AG08395 (cell line): ENCODE measurements at places on chromosomes 7 and 10.

GRCh38 chr7:1647961-1648672 lies 22.0 kb upstream of the ELFN1 start:
- no peak for DNase-seq

DNA sequence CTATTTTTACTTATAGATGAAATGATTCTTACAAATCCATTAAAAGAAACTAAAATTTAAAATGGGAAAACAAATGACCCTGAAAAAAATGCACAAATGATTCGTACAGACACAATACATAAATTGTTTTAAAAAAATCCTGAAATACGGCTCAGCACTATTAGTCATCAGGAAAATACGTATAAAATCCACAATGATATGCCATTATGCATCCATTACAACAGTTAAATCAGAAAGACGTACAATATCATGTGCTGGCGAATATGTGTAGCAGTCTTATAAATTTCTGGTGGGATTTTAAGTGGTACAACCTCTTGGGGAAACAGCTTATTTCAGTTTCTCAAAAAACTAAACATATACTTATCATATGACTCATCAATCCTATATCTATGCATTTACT lies 600.1 kb upstream of the STEAP1 start:
- DNase-seq = no peak

GRCh38 chr10:86043236-86043635 lies 323.4 kb downstream of the GRID1 start:
- no peak for DNase-seq

DNA sequence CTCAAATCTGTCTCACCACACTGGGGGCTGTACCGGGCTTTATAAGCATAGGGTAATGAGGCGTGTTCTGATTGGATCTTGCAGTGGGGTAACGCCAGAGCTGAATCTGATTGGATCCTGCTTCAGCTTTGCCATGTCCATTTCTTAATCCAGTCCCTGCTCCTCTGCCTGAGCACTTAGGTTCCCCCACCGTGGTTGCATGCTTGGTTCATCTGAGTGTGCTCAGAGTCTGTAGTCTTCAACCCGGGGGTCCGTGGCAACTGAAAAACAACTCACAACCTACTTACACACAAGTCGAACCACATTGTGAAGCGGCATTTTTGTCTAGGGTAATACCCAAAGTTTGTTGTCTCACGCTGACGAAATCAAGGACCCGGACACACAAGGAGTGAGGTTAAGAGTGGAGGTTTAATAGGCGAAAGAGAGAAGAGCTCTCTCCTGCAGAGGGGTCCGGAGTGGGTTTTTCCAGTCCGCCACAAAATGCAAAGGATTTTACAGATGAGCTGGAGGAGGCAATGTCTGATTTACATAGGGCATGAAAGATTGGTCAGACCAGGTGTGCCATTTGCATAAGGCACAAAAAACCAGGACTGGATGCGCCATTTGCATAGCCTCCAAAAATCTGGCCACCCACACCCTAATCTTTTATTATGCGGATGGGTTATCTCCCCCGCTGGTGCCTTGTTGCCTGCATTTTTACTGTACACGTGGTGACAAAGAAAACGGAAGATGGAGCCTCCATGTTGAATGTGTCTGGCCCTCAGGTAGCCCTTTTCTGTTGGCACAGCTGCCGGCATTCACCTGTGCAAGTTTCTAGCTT lies 641.8 kb upstream of the FOXK1 start:
- no peak for DNase-seq

DNA sequence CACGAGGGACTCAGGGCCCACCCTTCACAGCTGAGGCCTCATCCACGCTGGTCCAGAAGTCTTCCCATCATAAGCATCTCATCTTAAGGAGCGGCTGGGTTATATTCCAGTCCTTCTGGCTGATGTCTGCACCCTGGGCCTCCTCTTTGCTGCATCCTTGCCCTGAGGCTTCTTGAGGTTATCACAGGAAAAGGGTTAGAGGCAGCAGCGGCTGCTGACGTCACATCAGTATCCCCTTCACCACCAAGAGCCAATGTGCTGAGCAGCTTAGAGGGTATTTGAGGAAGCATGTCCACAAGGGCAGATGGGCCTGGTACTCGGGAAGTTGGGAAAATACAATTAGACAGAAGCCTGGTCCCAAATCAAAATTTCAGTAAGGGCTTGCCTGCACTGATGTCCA lies 125.1 kb downstream of the PLXNA4 start:
- no peak for DNase-seq

GRCh38 chr10:49162063-49162462 lies 26.1 kb downstream of the TMEM273 start:
- no peak for DNase-seq

DNA sequence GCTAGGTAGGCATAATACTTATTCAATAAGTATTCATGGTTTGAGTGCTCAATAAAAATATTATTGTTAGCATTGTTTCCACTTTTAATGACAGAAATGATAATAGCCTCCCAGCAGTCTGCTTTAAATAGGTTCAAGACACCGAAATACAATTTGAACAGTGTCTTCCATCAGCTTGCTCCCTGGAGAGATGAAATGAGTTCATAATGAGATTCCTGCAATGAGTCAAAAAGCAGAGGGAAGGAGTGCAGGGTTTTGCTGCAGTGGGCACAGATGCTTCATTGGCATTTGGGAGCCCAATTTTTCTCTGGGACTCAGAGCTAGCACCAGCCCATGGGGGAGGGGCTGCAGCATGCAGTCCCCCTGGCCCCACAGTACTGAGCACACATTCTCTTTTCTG lies 32.6 kb upstream of the CHCHD3 start:
- no peak for DNase-seq

DNA sequence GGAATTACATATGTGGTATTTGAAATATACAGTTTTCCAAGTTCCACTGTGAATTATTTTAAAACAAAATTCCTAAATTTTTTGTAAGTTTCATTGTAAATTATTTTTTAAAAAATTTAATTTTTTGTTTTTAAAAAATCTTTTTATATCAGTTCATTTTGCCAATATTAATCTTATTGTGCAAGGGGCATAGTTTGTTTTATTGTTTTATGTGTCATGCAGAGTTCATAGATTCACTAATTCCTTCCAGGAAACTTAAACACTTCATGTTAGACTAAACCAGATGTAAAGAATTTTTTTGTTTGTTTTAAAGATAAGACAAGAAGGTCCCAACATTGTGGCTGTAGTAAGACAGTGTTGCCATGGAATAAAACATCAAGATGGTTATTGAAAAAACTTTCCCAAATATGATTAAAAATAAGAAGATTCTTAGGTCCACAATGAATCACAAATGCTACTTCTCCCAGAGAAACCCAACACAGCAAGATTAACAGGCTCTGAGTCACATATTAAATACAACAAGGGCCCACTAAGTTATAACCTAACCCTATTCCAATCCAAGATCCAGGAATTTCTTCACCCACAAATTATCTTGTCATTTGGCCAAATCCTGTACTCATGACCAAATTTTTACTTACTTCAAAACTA lies 464.7 kb upstream of the IGFBP3 start:
- peak; percentile 80 for DNase-seq

- DNase-seq = no peak
Observed at GRCh38 chr7:82018226-82018625, 248.4 kb upstream of the HGF start.

DNA sequence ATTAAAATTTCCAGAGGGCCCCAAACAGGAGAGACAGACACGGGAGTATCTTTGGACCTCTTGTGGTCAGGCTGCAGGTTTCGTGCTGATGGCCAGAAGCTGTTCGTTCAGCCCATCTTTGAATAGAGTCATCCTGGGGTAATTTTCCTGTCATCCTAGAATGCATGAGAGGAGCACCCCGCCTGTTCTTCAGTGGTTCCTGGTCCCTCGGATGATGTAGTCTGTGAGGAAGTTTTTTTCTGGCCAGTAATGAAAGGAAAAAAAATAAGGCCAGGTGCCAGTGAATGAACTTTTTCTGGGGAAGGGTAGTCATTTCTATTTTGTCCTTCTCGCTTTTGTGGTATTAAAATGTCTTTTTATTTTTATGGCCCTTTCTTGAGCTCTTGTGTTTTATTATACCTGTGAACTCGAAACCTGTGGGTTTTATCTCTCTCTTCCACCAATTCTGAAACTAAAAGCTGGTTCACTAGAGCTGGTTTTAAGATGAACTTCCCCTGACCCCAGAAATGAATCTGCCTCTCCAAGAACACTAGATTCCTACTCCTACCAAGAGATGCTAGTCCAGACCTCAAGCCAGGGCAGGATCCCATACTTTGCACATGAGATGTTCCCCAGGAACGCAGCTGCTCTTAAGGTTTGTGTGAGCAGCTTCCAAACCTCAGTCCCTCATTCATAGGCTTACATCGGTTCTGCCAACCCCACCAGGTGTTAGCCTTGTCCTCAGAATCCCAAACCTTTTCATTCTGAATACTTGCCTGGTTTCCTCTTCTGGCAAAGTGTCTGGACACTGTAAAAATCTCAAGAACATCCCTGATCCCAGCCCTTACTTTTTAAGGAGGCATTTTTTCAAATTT lies 15.4 kb upstream of the MEST start:
- DNase-seq = no peak

DNA sequence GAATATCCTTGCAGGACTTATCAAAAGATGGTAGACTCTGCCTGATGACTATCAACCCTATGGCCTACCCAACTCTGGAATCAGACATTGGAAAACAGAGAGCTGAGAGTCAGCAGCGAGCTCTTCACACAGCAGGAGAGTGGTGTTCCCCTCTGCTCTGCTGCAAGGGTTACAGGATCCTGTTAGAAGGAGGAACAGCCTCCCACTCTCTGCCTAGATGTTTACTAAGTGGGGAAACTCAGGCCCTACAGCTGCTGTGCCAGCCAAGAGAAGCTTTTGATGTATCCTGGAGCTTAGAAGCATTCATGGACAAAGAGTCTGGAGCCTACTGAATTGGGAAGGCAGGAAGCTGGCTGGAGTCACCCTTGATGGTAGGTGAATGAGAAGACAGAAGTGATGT lies 104.6 kb downstream of the ABLIM1 start:
- no peak for DNase-seq

- peak; percentile 60 for DNase-seq
Observed at GRCh38 chr10:103759100-103759781, 96.1 kb downstream of the SH3PXD2A start.

DNA sequence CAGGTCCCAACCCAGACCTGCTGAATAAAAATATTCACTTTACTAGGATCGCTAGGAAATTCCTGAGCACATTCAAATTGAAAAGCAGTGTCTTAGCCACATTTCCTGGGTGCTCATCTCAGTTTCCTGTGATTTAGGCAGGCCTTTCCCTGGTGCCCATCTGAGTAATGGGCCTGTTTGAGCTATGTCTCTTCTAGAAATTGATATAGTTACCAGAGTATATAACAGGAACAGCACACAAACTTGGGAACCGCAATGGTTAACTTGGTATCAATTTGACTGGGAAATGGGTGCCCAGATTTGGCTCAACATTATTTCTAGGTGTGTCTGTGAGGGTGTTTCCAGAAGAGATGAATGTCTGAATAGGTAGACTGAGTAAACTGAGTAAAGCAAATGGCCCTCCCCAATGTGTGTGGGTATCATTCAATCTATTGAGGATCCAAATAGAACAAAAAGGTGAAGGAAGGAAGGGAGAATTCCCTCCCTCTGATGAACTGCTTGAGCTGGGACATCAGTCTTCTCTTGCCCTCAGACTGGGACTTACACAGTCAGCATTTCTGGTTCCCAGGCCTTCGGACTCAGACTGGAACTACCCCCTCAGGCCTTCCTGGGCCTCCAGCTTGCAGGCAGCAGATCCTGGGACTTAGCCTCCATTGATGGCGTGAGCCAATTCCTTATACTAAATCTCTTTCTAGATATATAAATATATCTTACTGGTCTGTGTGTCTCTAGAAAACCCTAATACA lies 99.1 kb downstream of the CCDC71L start:
- DNase-seq = no peak

DNA sequence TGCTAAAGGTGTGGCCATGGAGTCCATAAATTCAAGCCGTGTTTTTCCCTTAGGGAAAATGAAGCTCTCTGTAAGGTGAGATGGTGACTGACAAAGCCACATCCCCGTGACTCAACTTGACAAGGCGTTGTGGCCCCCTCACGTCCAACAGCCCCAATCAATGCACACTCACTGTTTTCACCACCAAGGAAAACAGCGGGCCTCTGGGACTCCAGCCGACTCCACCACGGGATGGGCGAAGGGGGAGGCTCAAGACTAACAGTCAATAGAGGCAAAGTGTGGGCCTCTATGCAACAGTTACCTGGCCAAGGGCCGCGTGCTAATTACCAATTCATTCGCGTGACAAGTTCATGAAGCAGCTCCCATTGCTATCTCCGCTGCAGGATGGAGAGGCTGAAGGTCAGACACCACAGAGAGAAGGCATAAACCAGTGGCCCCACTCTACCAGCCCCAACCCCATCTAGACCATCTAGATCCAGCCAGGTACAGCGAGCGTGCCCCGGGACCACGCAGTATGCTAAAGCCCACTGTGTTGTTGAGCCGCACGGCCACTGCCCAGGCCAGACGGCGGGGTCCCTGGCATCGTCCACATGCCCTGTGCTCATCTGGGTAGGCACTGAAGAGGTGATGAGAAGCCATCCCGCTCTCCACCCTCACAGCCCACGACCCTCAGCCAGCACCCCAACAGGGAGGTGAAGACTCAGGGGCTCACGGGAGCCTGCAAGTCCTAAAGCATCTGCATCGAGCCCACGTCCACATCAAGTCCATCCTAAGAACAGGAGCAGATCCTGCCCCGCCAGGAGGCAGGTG lies 76.1 kb downstream of the PROSER2 start:
- no peak for DNase-seq

- DNase-seq = no peak
Observed at GRCh38 chr7:65953890-65954450, 28.0 kb downstream of the GUSB start.

DNA sequence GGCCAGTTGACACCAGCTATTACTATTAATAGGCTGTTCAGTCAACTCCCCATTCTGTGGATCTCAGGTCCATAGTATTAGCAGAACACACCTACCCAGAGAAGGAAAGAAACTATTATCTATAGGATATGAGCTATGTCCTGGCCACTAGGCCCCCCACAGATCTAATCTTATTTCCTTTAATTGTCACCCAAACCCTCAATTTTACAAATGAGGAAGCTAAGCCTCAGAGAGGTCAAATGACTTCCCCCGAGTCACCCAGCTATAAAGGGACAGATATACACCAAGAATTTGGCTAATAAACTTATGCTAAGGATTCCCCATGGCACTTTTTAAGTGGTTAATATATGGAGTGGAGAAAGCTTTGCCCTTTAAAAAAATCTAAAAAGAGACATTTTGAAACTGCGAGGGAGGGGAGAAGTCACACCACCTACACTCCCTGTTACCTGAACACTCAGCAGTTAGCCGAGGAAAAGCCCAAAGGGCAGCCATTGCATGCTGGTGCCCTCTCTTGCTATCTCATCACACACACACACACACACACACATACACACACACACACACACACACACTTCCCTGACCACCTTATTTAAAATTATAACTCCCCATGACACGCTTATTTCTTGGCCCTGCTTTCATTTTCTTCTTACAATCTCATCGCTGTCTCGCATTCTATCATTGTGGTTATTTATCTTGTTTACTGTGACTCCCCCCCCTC lies 157.0 kb upstream of the ADO start:
- no peak for DNase-seq

DNA sequence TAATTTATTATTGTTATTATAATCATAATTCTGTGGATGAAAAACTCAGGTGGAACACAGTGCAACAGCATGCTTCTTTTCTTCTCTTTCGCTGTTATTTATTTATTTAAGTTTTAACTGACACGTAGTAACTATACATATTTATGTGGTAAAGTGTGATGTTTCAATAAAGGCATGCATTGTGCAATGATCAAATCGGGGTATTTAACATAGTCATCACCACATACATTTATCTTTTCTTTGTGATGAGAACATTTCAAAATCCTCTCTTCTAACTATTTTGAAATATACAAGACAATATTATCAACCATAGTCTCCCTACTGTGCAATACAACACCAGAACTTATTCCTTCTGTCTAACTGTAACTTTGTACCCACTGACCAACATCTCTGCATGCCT lies 152.5 kb upstream of the LYZL1 start:
- no peak for DNase-seq
